Stimulated activated CD8-positive, alpha-beta memory T cell treated with anti-CD3 and anti-CD28 coated beads, Interleukin-12 subunit alpha, Interleukin-12 subunit beta, amount 100 ng/mL, for 1 hour (primary cell): ENCODE measurements at places on chromosomes 2 and 18.
A peak's percentile ranks its signal among the peaks of the same experiment; 100 is the strongest.

DNA sequence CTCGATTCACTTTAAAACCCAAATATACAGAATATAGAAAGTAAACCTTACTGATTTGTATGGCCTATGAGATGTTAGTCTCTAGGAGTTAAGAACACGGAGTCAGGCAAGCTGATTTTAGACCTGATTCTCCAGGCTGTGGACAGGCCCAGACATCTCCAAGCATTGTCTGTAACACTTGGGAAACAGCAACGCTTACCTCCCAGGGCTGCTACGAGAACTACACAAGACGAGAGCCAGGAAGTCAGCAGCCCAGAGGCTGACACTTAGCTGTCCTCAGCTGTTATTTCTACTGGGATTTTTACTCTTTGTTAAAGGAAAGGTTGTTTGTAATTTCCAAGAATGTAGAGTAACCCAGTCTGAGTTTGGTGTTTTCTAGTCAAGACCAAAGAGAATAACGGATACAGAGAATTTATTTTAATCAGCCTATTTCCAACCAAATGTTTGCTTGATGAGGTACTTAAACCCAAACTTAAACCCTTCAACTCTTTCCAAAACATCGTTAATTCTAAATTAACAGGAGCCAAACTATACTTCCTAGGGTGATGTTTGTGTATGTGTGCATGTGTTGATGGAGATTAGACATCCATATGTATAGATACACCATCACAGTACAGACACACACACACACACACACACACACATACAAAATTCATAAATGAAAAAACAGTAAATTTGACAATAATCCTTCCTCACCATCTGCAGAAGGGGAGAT is 123.4 kb downstream of the LAMA1 start:
- DNase-seq: no peak

- no peak for DNase-seq
Measured at GRCh38 chr2:52862801-52863200, 904.8 kb upstream of the CHAC2 start.

GRCh38 chr2:8676921-8677645 is 4.8 kb upstream of the ID2 start:
- no peak for DNase-seq

GRCh38 chr2:168456521-168457189 is 583 bp downstream of the CERS6 start:
- peak; percentile 19 for DNase-seq

GRCh38 chr18:37456873-37457272 is 108.7 kb downstream of the CELF4 start:
- DNase-seq: no peak

- DNase-seq: no peak
Measured at GRCh38 chr2:143802242-143802641, 673.0 kb downstream of the ARHGAP15 start.

DNA sequence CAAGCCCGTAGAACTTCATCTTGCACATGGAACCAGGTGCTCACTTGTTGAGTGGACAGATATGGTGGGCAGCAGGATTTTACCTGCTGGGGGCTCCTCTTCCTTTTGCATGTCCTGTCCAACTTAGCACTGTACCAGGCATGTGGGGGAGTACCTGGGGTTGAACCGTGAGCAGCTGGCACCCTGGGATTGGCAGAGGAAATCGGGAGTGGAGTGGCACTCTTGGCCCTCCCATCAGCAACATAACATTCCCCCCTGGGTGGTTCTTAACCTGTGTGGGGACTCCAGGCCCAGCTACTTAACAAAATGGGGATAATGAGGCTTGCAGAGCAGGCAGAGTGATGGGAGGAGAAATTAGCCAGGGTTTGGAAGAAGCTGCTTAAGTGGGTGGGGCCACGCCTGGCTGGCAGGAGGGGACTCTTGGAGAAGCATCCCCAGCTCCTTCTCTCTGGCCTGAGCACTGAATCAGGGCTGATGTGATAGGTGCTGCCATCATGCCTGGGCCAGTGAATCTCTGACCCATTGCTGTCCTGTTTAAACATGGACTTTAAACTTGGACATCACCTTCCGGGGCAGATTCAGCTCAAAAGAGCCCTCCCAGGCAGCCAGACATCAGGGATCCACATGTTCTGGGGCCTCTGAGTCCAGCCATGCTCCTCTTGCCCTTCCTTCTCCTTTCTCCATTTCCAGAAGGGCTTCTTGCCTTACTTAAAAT is 15.5 kb downstream of the FOSL2 start:
- no peak for DNase-seq

DNA sequence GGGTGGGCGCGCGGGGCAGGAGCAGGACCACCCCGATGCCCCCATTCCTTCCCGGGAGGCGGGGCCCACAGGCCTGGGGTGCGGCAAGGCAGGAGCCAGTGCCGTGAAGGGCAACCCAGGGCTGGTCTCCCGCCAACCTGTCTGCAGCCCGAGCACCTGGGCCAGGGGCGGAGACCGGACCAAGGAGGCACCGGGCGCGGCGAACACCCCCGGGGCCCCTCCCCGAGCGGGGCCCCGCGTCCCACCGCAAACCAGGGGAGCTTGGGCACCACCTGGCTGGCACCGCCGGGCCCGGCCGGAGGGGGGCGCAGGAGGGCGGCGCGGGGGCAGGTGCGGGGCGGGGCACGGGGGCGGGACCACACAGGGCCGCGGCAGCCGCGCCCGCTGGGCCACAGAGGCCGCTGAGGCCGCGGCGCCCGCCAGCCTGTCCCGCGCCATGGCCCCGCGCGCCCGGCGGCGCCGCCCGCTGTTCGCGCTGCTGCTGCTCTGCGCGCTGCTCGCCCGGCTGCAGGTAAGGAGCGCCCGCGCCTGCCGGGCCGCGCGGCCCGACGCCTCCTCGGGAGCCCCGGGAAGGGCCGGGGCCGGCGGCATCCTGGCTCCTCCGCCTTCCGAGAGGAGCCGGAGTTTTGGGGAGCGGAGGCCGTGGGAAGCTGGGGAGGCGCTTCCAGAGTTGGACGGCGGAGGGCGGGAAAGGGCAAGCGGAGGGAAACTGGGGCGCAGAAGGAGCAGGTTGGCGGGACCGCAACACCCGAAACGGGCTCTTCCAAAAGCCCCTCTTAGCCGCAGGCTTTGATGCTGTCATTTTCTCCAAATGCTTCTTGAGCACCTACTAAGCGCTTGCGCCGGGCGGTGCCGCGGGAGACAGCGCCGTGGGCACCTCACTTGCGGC is at the start of gene TNFRSF11A:
Gene TNFRSF11A, plus strand, starts transcription at position 394 of the 889 bp plus-strand sequence. Its CDS starts 43 bp downstream, at position 437.
- DNase-seq: peak; percentile 30

- no peak for DNase-seq
Measured at GRCh38 chr2:74843899-74844298, 10.0 kb downstream of the HK2 start.

- no peak for DNase-seq
Measured at GRCh38 chr2:211129798-211130197, 573.4 kb downstream of the CPS1 start.

DNA sequence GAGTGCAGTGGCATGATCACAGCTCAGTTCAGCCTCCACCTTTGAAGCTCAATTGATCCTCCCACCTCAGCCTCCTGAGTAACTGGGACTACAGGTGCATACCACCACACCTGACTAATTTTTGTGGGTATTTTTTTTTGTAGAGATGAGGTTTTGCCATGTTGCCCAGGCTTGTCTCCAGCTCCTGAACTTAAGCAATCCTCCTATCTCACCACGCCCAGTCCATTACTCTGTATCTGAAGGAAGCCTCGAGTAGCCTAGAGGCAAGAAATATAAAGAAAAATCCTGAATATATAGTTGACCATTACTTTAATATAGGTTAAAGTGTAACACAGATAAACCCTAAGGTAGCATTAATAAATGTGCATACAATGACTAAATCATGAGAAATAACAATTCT is 686.8 kb upstream of the PIK3C3 start:
- DNase-seq: no peak

GRCh38 chr2:153872311-153873051 is 759 bp downstream of the GALNT13 start:
- no peak for DNase-seq

- DNase-seq: peak; percentile 23
Measured at GRCh38 chr2:239548451-239548871, 147.6 kb upstream of the HDAC4 start.

- no peak for DNase-seq
Measured at GRCh38 chr18:573385-573784, 6.8 kb upstream of the CETN1 start.

GRCh38 chr18:55264108-55264507 is 304.8 kb upstream of the CCDC68 start:
- DNase-seq: no peak

DNA sequence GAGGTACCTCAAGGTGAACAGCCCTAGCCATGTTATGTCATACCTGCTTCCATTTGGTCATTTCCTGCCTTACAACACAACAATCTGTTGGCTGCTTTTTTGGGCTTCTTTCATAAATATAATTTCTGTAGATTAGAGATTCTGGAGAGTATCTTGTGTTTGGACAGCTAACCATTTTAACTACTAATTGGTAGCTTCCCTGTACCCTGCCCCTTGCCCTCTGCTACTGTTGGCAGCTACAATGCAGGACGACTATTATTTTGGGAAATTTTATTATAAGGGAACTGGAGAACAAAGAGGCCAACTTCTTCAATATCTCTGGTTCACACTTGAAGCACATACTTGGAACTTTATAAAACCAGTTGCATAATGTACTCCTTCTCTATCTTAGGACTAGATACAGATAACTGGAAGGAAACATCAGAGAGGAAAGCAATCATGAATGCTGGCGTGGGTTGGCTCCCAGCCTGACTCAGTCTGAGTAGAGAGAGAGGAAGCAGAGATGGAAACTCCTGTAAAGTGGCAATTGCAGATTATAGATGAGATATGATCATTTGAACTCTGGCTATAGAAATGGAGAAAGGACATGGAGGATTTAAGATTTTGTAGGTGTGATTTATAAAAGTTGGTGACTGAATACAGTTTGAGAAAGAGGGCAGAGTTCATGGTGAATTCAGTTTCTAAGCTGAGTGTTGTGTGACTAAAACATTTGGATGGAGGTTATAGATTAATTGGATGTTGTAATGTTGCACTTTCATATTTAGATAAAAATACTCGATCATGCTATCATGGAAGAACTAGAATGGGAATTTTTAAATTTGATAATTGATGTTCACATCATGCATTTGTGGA is 74.5 kb downstream of the MDH1 start:
- no peak for DNase-seq

DNA sequence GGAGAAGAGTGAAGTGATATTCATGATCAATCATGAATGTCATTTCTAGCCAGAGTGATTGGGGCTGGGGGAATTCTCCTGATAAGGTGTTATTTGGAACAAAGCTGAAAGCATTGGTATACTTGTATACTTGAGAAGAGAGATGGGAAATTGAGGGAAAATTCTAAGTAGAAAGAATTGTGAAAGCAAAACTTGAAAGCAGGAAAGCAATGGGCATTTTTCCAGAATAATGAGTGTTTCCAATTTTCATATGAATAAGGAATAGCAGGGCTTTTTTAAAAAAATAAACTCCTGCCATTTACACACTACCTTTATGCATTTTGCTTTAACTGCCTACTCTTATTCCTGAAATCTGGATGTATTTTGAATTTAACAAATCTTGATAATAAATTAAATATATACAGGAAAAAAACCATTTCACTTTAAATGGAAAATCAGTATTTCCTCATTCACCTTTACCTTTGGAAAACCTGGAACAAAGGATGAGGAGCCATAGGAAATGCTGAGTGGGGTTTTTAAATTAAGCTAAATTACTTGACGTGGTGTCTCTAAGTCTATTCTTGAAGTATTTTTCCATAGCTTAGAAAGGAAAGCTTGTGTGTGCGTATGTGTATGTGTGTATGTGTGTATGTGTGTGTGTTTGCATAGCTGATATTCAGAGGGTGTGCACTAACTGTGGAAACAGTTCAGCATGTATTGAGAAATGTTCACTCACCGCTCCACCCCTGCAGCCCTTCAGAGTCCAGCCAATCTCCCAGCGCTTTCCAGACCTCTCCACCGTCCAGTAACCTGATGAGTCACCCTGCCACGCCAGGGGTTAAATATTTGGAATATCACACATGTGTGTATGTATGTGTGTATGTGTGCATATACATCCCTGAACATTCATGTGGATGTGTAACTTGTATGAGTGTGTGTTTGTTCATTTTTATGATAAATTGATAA is 427.3 kb downstream of the THSD7B start:
- no peak for DNase-seq

GRCh38 chr2:33136056-33136455 is 189.3 kb downstream of the LTBP1 start:
- no peak for DNase-seq

- DNase-seq: no peak
Measured at GRCh38 chr18:35174093-35174731, 66.6 kb upstream of the ZNF397 start.

- no peak for DNase-seq
Measured at GRCh38 chr2:29123617-29124349, 8.6 kb downstream of the CLIP4 start.

- DNase-seq: no peak
Measured at GRCh38 chr2:174336501-174337336, 2.0 kb downstream of the SP9 start.

DNA sequence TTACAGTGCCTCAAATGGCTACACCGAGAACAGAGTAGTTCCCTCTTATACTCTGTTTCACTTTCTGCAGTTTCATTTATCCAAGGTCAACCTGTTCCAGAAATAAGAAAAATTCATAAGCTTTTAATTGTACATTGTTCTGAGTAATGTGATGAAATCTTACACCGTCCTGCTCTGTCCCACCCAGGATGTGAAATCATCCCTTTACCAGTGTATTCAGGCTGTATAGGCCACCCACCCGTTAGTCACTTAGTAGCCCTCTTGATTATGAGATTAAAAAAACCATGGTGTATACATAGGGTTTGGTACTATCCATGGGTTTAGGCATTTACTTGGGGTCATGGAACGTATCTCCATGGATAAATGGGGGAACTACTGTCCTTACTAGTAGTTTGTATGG is 29.8 kb downstream of the STARD6 start:
- no peak for DNase-seq

- DNase-seq: no peak
Measured at GRCh38 chr2:65291216-65292105, 63.8 kb downstream of the ACTR2 start.

GRCh38 chr2:120947982-120948661 is 212.5 kb downstream of the GLI2 start:
- no peak for DNase-seq

GRCh38 chr2:82391386-82391785 is 2067.7 kb downstream of the SUCLG1 start:
- no peak for DNase-seq

- DNase-seq: no peak
Measured at GRCh38 chr2:57465067-57465466, 581.5 kb upstream of the VRK2 start.
